Naive thymus-derived CD4-positive, alpha-beta T cell (primary cell): ENCODE measurements at places on chromosomes 5 and 9. TPM values are rescaled to one million over a fixed set of nuclear protein-coding genes. Genes with fewer than 3 reads are reported as not detected.

The ECSCR gene
- total RNA-seq: 0.38 TPM

The ZNF454 gene
- total RNA-seq: not detected

The NMUR2 gene
- not detected for total RNA-seq

The FGF18 gene
- 0.24 TPM for total RNA-seq

The BTNL9 gene
- total RNA-seq: not detected
